Stimulated activated CD4-positive, alpha-beta T cell treated with anti-CD3 and anti-CD28 coated beads, TNF-alpha, amount 100 ng/mL, for 1 hour (primary cell): ENCODE measurements at places on chromosomes 7 and 10.

GRCh38 chr7:36597090-36597773, 127.1 kb downstream of the AOAH start:
- DNase-seq: no peak

DNA sequence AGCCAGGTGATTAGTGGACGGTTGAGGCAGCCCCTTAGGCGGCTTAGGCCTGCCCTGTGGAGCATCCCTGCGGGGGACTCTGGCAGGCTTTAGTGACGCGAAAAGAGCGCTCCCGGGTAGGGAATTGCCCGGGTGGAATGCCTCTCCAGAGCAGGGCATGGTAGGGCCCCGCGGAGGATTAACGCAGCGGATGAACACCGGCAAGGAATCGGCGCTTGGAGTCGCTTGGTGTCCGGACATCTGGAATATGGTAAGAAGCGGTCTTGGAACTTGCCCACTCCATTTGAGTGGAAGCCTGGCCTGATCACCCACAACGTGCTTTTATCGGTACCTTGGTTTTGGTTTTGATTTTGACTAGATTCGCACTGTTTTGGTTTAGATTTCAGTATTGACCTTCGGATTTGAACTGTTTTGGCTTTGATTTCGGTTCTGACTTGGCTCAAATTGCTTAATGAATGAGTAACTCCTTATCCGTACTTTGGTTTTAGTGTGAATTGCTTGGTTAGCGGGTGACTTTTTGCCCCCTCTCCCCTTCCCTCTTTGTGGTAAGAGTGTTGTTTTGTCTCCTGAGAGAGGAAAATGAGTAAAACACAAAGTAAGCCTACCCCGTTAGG, 24.2 kb upstream of the CHST3 start:
- no peak for DNase-seq

GRCh38 chr10:12513775-12514673, 164.7 kb downstream of the CAMK1D start:
- DNase-seq: no peak

DNA sequence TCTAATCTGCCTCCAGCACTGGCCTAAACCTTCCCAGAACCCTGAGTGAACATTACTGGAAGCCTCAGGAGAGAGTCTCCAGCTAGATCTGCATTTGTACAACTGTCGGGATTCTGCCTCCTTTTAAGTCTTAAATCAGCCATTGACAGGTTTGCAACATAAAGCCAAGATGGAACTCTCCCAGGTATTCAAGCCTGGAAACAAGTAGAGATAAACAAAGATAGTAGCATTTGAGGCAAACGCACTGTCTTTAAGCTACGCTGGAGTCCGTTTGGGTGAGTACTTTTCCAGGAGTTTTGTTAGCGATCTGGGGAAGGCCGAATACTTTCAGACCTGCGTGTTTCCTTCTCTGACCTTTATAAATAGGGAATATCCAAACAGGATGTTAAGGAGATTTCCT, 317.2 kb upstream of the FZD8 start:
- no peak for DNase-seq

DNA sequence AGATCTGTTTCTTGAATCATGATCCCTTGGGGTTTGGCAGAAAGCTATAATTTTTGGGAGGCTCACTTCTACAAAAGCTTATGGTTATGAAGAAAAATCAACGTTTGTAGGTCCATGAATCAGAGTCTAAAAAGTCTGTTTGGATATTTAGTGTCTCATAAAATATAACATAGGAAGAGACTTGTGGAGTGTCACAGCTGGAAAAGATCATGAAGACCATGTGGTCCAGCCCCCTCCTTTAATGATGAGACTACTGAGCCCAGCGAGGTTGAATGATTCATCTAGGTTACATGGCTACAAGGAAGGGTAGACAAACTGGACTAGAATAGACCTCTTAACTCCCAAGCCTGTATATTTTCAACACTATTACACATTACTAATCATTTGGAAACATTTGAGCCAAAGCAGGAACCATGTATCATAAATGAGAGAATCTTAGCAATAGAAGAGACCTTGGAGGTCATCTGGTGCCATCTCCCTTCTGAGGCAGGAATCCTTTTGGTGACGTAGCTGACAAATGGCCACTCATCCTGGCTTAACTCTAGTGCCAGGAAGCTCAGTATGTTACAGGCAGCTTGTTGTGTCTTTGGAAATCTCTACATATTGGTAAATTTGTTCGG, 152.5 kb downstream of the CREB5 start:
- no peak for DNase-seq

GRCh38 chr7:22387583-22387982, 30.6 kb upstream of the RAPGEF5 start:
- no peak for DNase-seq

DNA sequence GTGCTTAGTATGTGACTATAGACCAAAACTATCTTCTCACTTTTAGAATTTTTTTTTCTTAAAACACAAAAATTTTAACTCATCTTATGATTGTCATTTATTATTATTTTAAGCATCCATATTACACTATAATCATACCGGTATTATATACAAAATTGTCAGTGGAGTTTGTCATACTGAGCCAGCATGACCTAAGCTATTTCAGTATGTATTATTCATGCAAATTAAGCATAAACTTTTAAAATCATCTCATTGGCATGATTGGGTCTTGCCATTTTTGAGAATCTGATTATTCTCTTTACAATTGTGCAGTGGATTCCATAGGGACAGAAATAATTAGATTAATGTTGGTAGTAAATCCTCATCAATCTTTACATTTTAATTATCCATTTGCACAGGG, 46.2 kb upstream of the STMP1 start:
- no peak for DNase-seq

- no peak for DNase-seq
These were observed 112.2 kb upstream of the GALNT17 start for GRCh38 chr7:71019706-71020105.

- DNase-seq: no peak
These were observed 57.4 kb downstream of the NUTM2E start for GRCh38 chr10:79883986-79884385.

DNA sequence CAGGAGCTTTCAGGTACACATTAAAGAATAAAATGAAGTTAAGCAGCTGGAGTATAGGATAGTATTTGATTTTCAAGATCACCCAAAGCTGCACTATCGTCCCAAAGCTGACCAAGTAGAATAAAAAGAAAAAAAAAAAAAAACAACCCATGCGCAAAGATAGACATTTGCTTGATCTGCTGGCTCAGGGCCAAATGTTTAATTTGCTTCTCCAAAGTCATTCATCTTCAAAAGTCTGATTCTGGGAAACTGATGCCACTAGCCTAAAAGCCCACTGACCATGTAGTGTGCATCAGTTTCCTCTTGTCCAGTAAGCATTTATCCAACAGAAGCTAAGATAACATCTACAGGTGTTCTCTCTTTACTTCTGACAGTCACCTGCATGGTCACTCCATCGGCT, 14.5 kb downstream of the MEST start:
- DNase-seq: no peak

GRCh38 chr7:149713731-149714068, 59.7 kb downstream of the ZNF467 start:
- no peak for DNase-seq

GRCh38 chr10:34017281-34017680, 682.8 kb upstream of the NRP1 start:
- no peak for DNase-seq

GRCh38 chr10:64271983-64272382, 750.8 kb downstream of the REEP3 start:
- DNase-seq: no peak

DNA sequence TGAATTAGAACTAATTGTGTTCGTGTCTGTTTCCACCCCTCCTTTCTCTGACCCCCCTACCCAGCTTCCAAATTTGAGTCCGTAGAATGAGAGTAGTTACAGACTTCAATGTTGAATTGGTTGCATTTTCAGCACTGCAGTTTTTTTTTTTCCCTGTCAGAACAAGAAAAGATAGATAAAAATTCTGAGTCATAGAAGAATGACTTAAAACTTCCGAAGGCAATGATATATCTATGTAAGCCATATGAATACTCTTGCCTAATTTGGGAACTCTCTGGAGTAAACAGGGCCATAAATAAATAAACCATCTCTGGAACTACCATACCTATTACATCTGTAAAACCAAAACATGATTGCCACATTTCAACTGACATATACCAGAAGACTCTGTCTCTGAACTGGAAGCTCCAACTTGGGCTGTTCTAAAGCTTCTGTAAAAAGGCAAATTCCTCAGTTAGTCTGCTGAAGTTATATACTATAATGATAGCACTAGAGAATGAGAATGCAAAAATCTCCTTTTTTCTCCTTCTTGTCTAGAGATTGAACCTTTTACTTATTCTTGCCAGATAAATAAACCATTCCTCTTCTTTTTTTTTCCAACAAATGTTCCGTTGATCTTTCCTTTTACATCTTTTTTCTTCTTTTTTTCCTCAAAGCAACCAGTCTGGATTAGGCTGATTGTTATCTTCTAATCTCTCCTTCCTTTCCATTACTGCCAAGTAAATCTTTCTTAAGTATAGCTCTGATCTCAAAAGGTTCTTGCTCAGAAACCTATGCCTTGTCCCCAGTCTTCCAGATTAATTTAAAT, 23.5 kb downstream of the VCL start:
- no peak for DNase-seq

GRCh38 chr10:107814865-107815487, 650.5 kb upstream of the SORCS1 start:
- DNase-seq: no peak

GRCh38 chr7:8612584-8612983, 179.2 kb downstream of the NXPH1 start:
- no peak for DNase-seq

GRCh38 chr10:67914777-67915340, 30.4 kb downstream of the SIRT1 start:
- no peak for DNase-seq

- no peak for DNase-seq
These were observed 109.2 kb downstream of the OSBPL3 start for GRCh38 chr7:24870766-24871165.

DNA sequence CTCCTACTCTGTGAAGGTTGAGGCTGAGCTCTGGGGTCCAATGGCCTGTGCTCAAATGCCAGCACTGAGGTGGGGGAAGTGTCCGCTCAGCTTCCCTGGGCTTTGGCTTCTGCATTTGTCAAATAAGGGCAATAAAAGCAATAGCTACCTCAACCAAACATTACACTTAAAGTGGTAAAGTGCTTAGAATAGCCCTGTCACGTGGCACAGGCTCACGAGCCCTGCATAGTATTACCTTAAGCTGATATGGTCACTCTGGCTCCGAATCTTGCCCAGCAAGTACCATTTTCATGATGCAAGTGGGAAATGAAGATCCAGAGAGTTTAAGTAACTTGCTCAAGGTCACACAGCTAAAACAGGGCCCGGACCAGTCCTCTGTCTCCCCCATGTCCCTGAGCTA, 451.1 kb upstream of the ZMIZ1 start:
- DNase-seq: no peak

DNA sequence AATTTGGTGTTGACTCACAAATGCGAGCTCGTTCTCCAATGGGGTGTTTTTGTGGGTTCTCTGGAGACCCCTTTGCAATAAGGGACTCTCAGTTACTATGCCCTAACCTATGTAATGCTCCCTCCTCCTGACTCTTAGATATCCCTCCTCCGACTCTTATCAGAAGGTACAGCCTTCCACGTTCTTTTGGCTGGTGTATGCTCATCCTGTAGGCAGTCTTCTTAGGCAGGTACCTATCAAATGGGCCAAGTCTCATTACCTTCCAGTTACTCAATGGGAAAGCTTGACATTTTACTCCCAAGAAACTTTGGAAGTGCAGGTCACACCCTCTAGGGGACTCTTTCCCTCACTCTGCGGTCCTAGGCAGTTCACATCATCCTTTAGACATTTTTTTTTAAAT, 32.6 kb downstream of the SLC26A5 start:
- no peak for DNase-seq

- DNase-seq: no peak
These were observed 126.7 kb upstream of the ZNF32 start for GRCh38 chr10:43775384-43775783.

DNA sequence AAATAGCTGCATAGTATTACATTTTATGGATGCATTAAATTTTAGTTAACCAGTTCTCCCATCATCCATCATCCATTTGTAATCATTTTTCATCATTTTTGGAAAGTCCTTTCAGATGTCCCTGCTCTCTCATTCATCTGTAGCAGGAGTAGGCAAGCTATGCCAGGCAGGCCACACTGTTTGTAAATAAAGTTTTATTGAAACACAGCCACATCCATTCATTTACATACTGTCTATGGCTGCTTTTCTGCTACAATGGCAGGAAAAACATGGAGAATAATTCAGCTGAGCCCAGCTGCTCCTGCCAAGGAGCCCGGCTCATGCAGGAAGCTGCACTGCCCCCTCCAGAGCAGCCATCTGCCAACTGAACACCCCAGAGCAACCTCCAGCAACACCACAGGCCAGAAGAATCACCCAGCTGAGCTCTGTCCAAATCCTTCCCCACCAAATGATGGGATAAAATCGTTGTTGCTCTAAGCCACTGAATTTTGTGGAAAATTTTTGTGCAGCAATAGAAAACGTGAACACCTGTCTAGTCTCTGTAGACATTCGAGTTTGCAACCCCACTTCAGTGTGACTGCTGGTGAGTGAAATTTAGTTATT, 19.6 kb downstream of the ITIH5 start:
- no peak for DNase-seq

DNA sequence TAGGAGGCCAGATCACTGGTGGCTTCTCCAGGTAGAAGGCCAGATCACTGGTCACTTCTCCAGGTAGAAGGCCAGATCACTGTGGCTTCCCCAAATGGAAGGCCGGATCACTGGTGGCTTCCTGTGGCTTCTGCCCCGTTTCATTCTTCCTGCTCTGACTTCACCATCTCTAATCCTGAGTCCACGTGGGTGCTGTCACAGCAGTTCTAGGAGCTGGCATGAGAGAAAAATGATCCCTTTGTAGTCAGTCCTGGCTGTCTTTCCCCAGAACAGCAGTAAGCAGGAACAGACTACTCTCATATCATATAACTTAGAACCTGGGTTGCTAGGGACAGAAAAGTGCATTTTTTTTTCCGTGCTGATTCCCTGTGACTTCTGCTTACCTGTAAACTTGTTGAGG, 90.9 kb downstream of the ACTR3B start:
- DNase-seq: no peak

DNA sequence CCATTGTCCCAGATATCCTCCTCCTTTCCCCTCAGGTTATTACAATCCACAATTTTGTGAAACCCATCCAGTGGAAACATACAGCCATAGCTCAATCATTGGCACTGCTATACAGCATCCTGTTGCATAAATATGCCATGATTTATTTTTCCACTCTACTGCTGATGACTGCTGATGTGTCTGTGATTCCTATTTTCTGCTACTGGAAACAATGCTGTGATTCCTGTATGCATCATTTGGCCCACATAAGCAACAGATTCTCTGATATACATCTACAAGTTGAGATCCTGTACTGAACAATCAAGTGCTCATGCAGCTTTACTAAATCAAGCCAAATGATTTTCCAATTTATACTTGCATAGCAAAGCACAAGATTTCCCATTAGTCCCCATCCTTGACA, 39.6 kb downstream of the CUL2 start:
- no peak for DNase-seq
